ENCODE measurements at places on chromosomes 7 and 10.

DNA sequence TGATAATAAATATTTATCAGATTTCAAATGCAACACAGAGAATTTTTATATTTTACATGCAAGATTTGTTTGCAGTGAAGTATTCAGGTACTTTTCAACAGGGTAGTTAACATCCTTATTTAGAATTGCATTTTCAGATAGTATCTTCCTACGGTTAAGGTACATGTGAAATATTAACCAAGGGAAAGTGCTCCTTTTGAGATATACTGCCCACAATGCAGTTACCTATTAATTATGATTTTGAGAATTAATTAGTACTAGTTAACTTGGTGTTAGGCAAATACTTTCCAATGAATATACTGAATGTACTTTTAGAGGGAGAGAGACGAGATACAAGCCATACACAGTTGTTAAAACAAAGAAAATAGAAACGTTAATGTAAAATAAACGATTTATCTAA, 206.2 kb upstream of the YAE1 start:
- DNase-seq: no peak

DNA sequence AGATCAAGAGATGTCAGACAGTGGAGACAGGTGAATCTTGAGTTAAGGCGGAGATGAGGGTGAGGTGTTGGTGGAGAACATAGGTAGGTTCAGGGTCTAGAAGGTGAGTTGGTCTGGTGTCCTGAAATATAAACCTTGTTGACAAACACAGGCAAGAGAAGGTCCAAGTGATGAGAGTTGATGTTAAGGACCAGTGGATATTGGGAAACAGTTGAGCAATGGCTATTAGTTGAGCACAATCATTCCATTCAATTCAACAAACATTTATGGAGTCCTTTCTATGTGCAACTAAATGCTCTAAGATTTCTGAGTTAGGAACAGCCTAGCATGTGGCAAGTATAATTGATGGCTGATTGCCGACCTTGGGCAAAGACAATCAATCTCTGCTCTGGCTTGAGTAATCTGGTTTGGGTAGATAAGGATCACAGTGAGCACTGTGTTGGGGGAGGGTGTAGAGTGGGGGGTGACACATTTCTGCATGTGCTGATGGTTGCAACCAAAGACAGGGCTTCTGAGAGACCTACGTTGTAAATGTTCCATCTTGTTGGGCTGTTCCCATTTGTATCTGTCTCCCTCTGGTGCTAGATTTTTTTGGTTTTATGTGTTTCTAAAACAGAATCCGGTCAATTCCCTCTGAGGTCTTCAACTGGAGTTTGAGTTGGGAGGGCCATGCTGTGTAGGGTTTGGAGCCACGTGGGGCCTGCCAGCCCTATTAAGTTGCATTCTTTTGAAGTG, 201.1 kb downstream of the BAMBI start:
- DNase-seq: no peak

GRCh38 chr7:73726083-73726466, 6.6 kb upstream of the STX1A start:
- DNase-seq: no peak

DNA sequence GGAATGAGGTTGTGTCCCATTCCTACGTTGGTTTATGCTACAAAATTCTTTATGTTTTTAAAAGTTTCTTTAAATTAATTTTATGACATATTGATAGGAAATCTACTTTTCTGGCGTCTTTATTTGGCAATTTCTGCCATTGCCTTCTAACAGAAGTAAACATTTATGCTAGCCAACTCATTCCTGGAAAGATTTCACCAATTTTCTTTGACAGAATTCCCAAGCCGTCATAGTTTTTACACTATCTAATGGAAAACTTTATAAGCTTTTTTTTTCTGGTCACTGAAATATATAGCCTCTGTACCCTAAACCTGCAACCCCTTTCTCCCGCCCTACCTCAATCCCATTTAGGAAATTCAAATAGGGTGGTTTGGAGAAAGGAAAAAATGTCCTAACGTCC, 6.1 kb upstream of the TCAF1 start:
- no peak for DNase-seq

DNA sequence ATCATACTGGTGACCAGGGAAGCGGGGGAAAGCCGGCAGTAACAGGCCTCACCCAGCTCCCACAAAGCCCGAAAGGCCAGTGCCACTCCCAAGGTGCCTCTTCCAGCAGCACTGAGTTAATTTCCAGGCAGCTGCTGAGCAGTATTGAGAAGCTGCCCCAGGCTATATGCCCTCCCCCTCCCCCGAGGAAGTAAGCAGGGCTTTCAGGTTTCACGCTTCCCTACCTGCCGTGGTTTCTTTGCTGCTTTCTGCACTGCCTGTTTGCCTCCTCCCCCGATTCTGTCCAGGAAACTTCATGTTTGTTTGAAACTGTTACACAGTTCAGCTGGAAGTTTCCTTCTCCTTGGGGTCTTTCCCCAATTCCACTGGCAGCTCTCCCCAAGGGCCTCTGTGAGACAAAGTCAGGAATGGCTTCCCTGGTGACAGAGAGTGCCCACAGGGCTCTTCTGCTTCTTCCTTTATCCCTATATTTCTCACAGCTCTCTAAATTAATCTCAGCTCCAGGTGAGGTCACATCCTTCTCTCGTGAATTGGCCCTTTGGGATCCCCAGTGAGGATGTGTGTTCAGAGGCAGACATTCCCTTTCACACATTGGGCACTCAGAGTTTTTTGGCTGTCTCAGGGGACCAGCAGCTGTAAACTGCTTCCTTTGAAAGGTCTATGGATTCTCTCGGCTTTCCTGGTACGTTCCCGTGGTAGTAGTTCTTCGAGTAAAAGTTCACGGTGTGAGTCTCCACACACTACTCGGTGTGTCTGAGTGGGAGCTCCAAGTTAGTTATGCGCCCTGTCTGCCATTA, 19.4 kb downstream of the C1GALT1 start:
- no peak for DNase-seq

GRCh38 chr10:106680061-106680460, 484.4 kb downstream of the SORCS1 start:
- DNase-seq: no peak

DNA sequence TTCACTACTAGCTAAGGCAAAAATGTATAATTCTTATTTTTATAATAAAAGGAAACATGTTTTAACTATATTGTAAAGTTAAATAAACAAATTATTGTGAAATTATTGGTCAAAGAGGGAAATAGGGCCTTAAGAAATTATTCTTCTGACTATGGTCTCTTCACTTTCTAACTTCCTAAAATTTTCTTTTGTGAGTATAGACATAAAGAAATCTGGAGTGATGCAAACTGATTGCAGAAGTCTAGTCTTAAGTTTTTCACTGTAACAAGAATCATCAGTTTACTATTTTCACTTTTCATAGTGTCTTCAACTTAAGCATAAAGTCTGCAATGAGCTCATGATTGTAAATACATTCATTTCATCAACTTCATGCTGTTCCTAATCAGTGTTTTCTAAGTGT, 525.4 kb downstream of the TFEC start:
- no peak for DNase-seq

DNA sequence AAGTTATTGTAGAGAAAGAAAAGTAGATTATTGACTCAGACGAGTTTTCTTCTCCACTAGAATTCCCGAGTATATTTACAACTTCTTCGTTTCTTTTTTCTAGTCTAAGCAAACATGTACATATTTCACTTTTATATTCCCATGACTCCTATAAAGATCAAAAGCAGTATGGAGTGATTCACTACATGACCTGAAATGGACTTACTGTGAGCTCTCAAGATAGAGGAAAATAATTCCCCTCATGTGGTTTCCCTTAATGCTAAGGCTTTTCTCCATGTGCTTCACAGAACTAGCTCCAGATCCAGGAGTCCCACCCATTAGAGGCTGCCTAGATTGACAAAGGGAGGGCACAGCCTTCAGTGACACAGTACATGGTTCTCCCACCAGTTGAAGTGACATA, 823.1 kb upstream of the LRRTM3 start:
- no peak for DNase-seq

DNA sequence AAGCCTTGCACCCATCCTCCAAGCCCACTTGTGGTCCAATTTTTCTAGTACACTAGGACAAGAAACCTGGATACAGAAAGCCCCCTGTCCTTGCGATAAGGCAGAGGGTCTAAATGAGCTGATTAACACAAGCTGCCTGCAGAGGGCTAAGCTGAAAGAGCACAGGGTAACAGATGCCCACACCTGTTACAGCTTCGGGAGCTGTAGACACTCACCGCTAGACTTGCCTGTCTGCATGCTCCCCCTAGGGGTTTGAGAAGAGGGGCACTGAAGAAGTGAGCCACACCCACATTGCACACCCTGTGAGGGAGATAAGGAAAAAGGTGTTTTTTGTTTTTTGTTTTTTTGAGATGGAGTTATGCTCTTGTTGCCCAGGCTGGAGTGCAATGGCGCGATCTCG, 386.5 kb upstream of the AUTS2 start:
- DNase-seq: no peak

- no peak for DNase-seq
These were observed 11.2 kb downstream of the GPR146 start for GRCh38 chr7:1055491-1055955.

DNA sequence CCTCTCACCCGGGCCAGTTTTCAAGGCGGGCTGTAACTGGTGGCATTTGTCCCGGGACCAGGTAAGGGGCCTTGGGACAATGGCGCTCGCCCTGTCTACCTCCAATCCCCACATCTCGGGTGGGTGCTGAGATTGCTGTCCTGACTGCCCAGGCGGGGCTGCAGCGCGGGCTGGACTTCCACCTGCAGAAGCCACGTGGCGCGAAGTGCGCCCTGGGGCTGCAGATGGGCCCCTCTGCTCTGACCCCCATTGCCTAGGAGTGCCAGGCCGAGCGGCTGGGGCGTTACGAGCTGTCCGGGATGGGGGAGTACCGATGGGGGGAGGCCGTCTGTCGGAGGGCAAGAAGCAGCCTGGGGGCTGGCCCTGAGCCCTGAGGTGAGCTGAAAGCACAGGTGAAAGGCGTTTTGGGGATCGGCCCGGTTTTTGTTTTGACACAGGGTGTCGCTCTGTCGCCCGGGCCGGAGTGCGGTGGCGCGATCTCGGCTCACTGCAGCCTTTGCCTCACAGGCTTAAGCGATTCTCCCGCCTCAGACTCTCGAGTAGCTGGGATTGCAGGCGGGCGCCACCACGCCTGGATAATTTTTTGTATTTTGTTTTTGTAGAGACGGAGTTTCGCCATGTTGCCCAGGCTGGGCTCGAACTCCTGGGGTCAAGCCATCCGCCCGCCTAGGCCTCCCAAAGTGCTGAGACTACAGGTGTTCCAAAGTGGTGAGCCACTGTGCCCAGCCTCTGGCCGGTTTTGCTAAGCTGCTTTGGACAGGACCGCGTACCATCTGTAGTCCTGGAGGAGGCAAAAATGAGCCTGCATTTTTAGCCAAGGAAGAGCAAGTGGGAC, at the start of gene SFXN2:
TSS of gene SFXN2 (plus strand) at position 16 of the 835 bp plus-strand sequence. CDS start 12,001 bp downstream, outside the sequence.
- DNase-seq: no peak

- DNase-seq: no peak
These were observed 20.9 kb upstream of the KLF6 start for GRCh38 chr10:3805791-3806461.

All from liver (tissue), 10 donors.